ENCODE measurements at places on chromosomes 3 and 15.

DNA sequence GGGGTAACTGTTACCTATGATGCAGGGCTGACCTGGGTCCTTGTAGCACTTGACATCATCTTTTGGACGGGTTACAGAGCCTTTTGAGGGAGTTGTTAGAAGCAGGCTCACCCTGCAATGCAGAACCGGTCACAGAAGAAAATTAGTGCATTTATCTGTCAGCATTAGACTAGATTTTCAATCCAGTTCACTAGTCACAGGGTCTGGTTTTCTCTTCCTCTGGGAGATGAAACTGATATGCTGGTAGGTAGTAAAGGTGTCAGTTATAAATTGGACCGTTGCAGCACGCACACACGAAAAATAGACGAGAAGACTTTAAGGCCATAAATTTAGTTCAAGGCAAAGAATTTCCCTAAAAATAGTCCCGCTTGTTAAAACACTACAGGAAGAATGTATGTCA, 532.3 kb upstream of the ATP11B start:
- DNase-seq = no peak

GRCh38 chr3:4741404-4742307, 237.6 kb upstream of the BHLHE40 start:
- DNase-seq = no peak

GRCh38 chr15:101255615-101256241, 3.9 kb upstream of the CHSY1 start:
- no peak for DNase-seq

DNA sequence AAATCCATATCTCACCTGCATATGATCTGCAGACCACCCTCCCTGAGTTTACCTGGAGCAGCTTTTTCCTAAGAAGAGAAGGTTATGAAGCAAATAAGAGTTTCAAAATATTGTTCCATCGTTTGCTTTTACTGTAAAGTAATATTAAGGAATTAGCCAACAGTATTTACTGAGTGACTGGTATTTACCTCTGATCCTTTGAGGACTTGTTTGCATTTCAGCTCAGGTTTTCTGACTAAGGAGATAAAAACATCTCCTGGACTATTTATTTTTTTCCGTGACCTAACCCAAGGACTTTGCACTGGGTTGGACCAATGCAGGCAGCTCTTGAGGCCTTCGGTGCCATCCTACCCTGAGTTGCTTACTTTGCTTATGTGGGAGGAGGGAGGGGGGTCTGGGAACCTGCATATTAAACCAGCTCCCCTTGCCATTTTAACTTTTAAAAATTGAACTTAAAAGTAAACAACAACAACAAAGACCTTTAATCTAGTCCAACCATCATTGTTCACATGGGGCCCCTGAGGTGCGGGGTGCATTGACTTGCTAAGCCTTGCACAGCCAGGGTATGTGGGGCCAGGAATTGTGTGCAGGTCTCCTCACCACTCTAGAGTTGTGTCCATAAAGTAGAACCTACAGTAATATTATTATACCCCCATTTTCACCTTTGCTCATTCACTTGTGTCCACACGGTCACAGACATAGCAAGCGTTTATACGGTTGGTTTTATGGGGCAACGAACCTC, 39.3 kb downstream of the TRAK1 start:
- no peak for DNase-seq

DNA sequence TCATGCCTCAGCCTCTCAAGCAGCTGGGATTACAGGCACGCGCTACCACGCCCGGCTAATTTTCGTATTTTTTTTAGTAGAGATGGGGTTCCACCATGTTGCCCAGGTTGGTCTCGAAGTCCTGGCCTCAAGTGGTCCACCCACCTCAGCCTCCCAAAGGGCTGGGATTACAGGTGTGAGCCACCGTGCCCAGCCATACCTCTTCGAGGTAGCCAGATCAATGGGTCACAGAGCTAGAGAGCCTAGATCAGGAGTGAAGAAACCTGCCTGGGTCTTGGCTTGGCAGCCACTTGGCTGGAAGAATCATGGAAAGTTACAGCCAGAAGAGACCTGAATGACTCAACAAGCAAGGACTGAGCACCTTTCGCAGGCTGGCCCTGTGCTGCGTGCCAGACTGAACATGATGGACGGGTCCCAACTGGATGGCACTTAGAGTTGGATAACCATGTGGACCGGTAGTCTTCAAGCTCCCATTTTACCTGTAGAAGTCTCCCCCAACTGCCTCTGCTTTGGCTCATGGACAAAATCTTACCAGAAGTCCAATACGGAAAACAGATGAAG, 29.7 kb downstream of the GNB5 start:
- DNase-seq = no peak

DNA sequence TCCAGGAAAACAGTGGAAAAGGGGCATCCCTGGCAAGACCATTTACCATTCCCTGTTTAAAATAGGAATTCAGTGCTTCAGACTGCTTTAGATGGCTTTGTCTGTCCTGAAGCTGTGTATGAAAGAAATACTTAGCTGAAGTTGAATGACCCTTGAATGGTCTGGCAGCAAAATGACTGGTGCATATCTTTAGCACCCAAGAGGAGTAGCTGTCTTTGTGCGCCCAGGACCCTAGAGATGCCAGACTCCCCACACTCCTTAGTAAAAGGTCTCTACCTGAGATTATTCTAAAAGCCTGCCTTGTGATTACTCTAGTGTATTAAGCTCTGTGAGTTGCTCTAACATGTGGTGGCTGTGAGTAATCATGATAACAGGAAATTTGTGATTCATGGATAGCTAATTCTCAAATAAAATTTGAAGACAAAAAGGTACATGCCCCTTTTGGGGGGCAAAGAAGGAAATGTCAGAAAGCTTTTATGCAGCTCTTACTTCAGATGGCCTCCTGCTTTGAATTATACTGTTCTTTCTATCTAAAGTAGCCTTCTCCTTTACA, 3.2 kb downstream of the MAPKBP1 start:
- DNase-seq = no peak

GRCh38 chr3:104596551-104596950, 770.2 kb upstream of the ALCAM start:
- no peak for DNase-seq

DNA sequence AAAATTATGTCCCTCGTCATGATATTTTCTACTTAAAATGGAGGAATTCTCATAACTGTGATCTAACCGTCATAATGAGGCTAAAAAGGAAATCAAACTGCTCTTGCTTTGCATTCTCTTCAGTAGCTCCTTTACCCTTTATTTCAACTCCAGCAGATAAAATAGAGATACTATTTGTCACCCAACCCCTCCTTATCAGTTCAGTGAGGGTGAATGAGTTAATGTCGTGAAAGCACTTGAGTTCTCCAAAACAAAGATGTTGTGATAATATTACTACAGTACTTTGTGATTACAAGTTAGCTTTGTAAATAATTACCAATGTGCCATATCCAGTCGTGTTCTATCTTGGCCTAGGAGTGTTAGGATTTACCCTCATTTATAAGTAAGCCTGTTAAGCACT, 63.4 kb upstream of the ANKRD28 start:
- DNase-seq = no peak

- DNase-seq = no peak
These were observed 171.8 kb upstream of the EIF1B start for GRCh38 chr3:40137591-40138295.

- DNase-seq = no peak
These were observed 21.7 kb upstream of the FMN1 start for GRCh38 chr15:33215941-33216872.

DNA sequence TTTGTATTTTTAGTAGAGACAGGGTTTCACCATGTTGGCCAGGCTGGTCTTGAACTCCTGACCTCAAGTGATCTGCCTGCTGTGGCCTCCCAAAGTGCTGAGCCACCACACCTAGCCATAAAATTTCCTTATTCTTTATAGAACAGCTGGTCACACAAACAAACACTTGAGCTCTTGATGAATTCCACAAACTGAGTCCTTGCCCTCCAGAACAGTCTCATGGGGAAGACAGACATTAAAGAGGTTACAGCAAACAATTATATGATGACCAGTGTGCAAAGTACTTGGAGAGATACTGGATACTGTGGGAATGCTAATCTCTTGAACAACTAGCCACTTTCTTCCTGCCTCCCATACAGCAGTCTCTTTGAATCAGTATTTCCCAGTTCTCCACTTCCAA, 7.5 kb upstream of the ATP11B start:
- DNase-seq = no peak

DNA sequence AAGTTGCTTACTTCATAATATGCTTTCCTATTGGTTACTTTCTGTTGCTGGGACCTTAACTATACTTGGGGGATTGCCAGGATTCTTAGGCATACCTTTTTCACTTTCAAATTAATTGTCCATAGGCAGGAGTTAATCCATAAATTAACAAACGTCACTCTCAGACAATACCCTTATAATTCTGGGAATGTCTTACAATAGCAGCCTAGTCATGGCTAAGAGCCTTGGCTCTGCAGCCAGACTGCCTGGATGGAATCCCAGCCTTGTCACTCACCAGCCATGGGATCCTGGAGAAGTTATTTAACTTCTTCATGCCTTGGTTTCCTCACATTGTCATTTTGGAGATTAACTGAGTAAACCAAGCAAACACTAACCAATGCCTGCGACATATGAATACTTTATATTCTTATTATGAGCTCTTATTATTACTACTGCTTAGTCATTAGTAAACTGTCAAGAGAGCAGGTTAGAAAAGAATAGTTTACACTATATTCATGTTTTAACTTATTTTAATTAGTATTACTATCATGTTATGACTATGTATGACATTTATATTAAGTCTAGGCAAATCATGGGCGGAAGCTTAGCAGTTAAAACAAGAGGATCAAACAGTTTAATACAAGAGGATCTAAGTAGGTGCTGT, 29.0 kb downstream of the GYG1 start:
- no peak for DNase-seq

DNA sequence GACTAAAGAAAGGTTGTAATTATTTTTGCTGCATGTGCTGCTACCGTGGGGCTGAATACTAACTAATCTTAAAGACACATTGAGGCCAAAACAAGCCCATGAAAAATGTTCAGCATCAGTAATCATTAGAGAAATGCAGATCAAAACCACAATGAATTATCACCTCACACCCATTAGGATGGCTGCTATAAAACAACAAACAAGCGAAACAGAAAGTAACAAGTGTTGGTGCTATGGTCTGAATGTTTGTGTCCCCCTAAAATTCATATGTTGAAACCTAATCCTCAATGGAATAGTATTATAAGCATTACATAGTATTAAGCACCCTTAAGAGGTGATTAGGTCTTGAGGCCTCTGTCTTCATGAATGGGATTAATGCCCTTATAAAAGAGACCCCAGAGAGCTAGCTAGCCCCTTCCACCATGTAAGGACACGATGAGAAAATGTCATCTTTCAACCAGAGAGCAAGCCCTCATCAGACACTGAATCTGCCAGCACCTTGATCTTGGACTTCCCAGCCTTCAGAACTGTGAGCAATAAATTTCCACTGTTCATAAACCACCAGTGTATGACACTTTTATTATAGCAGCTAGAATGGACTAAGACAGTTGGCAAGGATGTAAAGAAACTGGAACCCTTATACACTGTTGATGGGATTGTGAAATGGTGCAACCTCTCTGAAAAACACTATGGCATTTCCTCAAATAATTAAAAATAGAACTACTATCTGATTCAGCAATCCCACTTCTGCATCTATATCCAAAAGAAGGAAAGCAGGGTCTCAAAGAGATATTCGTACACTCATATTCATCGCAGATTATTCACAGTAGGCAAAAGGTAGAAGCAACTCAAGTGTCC, 76.1 kb downstream of the REC114 start:
- no peak for DNase-seq

DNA sequence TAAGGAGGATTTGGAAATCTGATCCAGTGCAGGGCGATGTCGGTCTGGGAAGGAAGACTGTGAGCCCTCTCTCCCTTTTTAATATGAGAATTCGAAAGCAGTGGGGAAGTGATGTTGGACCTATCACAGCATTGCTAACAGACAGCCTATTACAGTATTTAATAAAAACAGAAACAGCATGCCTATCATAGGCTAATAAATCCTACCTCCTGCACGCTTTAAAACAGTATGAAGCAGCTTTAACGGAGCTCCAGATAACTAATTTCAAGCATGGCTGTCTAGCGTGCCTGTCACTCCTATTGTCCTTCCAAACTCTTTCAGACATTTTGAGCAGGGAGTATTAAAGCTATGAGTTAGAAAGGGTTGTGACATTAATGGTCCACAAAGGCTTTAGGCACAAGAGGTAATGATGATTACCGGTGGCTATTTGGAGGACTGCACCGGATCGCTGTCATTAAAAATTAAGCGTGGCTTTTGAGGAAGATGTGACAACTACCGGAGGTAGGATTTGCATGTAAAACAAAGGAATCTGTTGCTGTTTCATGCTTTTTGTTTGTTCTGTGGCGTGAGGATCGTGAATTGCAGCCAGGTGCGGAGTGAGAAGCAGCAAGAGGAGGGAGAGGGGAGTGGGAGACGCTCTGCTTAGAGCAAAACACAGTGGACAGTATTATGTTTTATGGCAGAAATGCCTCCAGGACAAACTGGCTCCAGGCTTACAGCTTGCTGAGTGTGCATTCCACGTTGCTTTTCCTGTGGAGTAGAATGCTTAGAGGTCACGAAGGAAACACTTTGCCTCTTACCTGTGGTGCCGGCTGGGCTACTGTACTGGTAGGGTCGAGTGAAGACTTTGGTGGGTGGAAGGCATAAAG, at the start of gene KCNMB2:
TSS of gene KCNMB2 (plus strand) at position 226 of the 869 bp plus-strand sequence.
- no peak for DNase-seq

GRCh38 chr3:104291437-104291851, 1075.3 kb upstream of the ALCAM start:
- DNase-seq = no peak

DNA sequence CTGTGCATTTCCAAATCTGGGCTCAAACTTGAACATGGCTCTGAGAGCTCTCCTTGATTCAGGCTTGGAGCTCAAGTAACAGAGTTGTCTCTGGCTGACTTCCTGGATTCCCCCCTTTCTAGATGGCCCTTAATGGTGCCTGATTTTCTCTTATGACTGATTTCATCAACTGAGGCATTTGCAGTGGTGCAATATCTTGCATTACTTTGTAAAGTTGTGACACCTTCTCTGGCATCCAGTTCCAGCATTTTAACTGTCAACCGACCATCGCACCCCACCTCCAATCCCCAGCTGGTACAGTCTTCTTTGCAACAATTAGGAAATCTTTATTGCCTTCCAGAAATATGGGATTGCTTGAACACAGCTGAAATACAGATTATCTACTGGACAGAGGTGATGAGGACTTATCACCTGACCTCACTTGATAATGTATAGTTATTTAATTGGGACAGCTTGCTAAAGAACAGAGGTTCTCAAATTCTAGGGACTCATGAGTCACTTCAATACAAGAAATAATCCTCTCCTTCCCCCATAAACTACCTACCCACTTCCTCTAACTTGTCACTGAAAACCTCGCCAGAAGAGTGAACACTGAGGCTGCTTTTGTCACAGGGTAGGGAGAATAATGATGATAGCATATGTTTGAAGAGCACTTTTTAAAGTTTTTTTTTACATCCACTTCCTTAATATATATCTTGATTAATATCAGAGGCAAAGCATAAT, 41.8 kb downstream of the FILIP1L start:
- DNase-seq = no peak

DNA sequence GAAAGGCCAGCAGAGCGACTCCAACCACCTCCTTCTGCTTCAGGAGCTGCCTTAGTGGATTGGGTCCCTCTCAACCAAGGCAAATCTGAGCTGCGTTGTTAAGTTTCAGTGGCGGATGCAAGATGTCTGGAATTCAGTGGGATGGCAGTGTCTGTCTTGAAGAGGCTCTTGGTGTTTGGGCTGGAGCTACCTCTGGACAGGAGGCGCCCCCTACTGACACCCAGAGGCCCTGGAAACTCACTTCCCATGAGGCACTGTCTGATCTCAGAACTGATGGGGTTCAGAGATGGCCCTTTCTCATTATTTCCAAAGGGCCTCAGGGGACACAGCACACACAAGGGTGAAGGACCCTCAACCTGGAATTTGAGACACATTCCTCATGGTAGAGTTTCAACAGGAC, 6.0 kb upstream of the SLC28A1 start:
- DNase-seq = peak; percentile 35

Data from stimulated activated CD4-positive, alpha-beta T cell treated with anti-CD3 and anti-CD28 coated beads, Interleukin-1b, Interleukin-23, amount 100 ng/mL, for 24 hours (primary cell).